H7 (cell line): ENCODE measurements at places on chromosomes 5 and 9. TPM values are rescaled to one million over a fixed set of nuclear protein-coding genes. Genes with fewer than 3 reads are reported as not detected.

DNA sequence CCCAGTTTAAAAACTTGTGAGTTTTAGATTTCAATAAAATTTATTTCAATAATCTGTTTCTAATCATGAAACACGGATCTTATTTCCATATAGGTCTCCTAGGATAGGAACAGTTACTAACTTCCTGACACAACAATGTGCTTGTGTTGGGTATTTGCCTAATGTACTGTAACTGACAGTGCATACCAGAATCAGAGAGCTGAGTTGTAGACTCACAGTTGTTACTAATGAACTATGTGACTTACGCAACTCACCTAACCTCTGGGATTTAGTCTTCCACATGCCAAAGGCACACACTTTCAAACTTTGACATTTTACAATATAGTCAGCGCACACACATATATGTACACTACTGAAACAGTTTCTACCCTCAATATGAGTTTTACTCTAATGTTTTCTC lies 77.7 kb downstream of the HOMER1 start:
- DNase-seq: no peak

GRCh38 chr5:67748165-67748690 lies 467.3 kb upstream of the PIK3R1 start:
- DNase-seq: no peak

- no peak for DNase-seq
Observed at GRCh38 chr9:88186495-88187110, 48.3 kb upstream of the SPATA31C2 start.

GRCh38 chr5:43422143-43422542 lies 10.0 kb upstream of the CCL28 start:
- no peak for DNase-seq

DNA sequence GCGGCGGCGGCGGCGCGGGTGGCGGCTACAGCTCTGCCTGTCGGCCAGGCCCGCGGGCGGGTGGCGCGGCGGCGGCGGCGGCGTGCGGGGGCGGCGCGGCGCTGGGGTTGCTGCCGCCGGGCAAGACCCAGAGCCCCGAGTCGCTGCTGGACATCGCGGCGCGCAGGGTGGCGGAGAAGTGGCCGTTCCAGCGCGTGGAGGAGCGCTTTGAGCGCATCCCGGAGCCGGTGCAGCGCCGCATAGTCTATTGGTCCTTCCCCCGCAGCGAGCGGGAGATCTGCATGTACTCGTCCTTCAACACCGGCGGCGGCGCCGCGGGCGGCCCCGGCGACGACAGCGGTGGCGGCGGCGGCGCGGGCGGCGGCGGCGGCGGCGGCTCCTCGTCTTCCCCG lies 296 bp downstream of the ZSWIM6 start:
- DNase-seq: peak; percentile 55

DNA sequence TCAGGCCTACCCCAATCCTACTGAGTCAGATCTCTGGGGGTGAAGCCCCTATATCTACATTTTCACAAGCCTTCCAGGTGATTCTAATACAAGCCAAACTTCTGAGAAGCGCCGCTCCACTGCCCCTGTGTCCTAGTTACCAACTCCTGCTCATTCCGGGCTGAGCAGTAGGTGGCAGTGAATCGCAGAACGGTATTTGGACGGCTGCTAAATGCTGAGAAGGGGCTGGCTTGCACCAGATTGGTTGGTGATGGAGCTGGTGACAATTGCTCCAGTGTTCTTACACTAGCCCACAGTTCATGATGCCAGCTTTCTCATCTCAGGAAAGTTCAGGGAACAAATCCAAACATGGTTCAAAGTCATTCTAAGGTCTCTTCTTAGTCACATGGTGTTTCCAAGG lies 31.1 kb upstream of the FGF1 start:
- peak; percentile 65 for DNase-seq

- DNase-seq: no peak
Observed at GRCh38 chr9:20558566-20559016, 63.7 kb downstream of the MLLT3 start.

DNA sequence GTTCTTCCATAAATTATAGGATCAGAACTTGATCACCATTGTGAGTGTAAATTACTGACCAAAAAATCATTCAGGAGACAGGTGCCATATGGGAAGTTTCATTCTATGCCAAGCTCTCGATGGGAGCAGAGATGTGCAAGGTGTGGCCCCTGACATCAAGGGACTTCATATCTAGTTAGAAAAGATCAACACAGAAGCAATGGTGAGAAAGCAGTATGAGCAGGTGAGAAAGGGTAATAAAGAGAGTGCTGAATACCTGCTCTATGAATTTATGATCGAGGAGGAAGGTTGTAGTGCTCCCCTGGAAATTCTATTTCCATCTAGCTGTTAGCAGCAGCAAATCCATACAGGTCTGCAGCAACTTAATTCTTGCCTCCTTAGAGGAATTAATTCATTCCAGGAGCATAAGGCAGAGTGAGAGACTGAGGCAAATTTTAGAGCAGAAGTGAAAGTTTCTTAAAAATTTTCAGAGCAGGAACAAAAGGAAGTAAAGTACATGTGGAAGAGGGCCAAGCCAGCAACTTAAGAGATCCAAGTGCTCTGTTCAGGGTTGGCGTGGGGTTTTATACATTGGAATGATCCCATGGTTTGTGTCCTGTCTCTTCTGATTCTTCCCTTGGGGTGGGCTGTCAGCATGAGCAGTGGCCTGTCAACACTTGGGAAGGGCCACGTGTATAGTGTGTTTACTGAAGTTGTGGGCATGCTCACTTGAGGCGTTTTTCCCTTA lies 181.8 kb downstream of the SAXO1 start:
- DNase-seq: no peak

DNA sequence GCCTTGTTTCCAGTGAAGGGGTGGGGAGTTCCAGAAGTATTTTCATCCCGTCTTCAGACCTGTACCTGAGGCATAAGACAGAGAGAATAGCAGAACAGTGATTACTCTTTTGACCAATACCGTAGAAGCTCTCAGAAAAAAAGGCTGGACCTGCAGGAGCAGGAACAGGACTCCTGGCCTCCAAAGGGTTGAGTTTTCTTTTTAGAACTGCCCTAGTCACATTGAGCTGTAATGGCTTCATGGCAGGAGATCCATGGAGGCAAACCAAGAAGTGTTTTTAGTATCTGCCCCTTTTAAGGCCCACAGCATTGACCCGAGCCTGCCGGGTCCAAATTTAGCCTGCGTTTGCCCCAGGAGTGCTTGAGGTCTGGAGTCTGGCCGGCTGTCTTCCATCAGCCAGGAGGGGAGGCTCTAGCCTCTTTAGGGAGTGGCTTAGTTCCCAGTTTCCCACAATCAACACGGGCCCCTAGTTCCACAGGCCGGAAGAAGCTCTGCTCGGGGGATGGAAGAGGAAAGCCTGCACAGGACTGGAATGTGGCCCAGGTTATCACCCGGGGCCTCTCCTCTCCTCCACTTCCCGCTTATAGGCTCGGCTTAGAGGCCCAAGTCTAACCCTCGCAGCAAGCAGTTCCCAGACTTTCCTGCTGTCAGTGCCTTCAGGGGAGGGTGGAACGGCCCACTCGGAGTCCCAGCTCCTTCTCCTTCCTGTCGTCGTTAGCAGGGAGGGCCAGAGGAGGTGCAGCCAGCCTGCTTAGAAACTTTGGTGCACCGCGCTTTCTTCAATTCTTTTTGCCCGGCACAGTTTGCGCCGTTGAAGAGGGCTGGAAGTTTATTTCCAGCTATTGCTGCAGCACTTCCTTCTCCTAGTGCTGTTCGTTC lies 80.7 kb downstream of the C9orf152 start:
- DNase-seq: peak; percentile 33

DNA sequence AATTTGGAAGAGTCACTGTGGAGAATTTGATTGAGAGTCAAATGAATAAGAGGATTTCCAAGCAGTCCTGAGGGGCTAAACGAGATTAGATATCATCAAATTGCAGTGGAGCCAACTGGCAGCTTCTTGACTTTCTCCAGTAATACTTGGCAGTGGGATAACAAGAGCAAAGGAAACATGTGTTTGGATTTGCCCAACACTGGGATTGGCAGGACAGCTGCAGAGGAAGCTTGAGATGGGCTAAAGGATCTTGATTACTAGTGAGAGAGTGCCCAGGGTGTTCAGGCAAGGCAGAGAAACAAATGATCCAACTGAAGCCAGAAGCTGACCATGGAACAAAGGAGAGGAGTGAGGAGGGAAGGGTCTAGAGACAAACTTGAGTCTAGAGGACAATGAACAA lies 356.0 kb upstream of the ISL1 start:
- no peak for DNase-seq

DNA sequence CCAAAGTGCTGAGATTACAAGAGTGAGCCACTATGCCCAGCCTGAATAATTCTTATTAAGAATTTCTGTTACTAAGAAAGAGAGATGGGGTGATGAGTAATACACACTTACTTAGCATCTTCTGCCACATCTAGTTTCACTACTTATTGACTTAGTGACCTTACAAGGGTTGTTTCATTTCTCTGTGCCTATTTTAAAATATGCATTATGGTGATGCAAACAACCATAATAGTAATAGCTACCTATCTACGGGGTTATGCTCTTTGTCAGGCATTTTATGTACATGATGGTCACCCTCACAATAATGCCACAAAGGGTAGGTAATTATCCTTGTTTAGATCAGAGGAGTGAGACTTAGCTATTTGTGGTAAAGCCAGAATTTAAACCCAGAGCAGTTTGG lies 499.0 kb upstream of the SGCD start:
- DNase-seq: no peak

- DNase-seq: no peak
Observed at GRCh38 chr5:34496701-34497469, 159.2 kb upstream of the RAI14 start.

DNA sequence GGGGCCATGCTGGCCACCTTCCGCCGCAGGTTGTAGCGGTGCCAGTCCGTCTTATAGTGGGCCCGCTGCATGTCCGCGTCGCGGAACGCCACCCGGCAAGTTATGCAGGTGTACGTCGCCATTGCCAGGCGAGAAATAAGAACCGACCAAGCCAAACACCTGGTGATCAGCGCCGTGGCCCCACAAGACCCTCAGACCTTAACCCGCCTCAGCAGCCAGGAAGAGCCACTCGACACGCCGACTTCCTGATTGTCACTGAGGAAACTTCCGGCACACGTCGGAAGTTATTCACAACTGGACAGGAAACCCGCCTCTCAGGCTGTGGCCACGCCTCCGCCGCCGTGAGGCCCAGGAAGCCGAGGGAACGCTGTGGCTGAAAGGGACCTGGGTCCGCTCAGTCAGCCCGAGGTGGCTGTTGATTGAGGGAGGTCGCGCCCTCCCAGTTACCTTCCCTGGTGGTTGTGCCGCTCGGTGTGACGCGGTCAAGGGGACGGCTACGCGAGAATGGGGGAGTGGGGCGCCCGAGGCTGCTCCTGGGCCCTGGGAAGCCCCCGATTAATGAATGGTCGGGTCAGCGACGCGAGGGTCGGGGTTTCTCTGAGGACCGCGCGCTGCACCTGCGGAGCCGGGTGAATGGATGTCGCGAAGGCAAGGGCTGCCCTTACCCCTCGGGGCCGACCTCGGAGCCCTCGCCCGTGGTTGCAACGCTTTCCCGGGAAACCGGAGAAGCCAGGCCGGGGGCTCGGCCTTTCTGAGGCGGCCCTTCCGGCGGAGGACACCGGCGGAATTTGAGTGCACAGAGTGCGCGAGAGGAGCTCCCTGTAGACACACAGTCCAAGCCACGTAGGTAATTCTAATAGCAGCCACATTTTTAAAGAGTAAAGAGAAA lies at the start of gene ZNF622:
Gene ZNF622 (minus strand): TSS at position 257 of the 889 bp plus-strand sequence. CDS start 135 bp downstream, at position 122.
- DNase-seq: peak; percentile 87

DNA sequence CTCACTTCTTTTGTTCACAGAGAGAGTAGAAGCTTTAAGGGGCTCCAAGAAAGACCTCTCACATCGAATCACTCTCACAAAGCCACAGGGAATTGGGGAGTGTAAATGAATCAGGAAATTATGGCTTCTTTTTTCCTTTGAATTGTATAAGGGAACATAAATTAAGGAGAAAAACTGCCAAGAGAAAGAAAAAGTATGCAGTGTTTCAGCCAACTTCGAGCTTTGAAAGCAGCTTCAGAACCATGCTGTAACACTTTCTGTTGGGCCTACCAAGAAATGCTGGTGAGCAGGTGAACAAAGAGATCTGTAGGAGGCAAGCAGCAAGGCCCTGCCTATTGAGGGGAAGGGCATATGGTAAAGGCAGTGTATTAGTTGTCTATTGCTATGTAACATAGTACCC lies 33.4 kb upstream of the CTNNA1 start:
- DNase-seq: no peak

The SPATA31A3 gene
- 0.22 TPM in 1 of 2 replicates, not detected in the other for total RNA-seq

The GRXCR2 gene
- not detected in 2 replicates for total RNA-seq

The NSG2 gene
- total RNA-seq: 0.66 and 1.7 TPM in 2 replicates

The TMEM171 gene
- total RNA-seq: 2.7 and 4.8 TPM in 2 replicates
